NCI-H460 (cell line): ENCODE measurements at places on chromosomes 5 and 9. TPM values are rescaled to one million over a fixed set of nuclear protein-coding genes. Genes with fewer than 3 reads are reported as not detected.
A peak's percentile ranks its signal among the peaks of the same experiment; 100 is the strongest.

Gene DOLK
- total RNA-seq: 18.3 and 20.6 TPM in 2 replicates

Gene AGPAT2
- 24.5 and 27.8 TPM in 2 replicates for total RNA-seq

Gene NHP2
- 288 and 307 TPM in 2 replicates for total RNA-seq

Gene NDUFA8
- 46.6 and 64.2 TPM in 2 replicates for total RNA-seq

Gene SCGB3A2
- not detected in 2 replicates for total RNA-seq

Gene SLC34A3
- total RNA-seq: not detected in 2 replicates

Gene MARVELD2
- 8.8 and 9.3 TPM in 2 replicates for total RNA-seq

Gene REXO4
- 22.1 and 27.1 TPM in 2 replicates for total RNA-seq

Gene SLC25A2
- not detected in 2 replicates for total RNA-seq

Gene KIF24
- 2.4 and 2.5 TPM in 2 replicates for total RNA-seq

Gene ANKRD31
- total RNA-seq: 0.14 and 0.17 TPM in 2 replicates

Gene PCDHGA9
- total RNA-seq: 0.92 and 1.6 TPM in 2 replicates

Gene MYMK
- total RNA-seq: not detected in 2 replicates

Gene DNAJA1
- 51.1 and 63.2 TPM in 2 replicates for total RNA-seq

Gene TICAM2
- not detected in 2 replicates for total RNA-seq

GRCh38 chr5:116507051-116507537, 67.5 kb downstream of the SEMA6A start:
- no peak for DNase-seq

DNA sequence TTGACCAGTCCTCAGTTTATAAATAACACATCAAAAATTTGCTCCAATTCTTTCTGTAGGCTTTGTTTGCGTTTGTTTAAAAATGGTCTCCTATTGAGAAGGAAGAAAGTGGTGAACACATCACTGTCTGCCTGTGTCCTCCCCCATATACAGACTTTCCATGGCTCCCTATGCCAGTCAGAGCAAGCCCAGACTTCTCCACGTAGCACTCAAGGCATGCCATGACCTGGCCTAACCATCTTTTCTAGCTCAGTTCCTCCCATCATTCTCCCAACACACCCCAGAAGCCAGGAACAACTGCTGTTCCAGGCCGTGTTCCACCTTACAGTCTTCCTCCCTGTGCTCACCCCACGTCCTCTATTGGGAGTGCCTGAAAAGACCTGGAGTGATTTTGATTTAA, 129.6 kb upstream of the ZNF618 start:
- DNase-seq: no peak

DNA sequence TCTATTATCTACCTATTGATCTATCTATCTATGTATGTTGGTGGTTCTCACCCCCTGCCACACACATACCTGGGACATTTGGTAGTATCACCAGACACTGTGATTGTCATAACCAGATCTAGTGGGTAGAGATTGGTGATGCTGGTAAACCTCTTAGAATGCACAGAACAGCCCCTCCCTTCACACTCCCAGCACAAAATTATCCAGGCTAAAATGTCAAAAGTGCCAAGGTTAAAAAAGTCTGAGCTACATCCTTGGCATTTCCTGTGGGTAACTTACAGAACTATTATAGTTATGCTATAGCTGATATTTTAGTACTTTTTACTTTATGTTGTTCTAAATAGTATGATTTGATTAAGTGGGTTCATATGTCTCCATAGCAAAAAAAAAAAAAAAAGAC, 151.0 kb downstream of the FER start:
- no peak for DNase-seq

DNA sequence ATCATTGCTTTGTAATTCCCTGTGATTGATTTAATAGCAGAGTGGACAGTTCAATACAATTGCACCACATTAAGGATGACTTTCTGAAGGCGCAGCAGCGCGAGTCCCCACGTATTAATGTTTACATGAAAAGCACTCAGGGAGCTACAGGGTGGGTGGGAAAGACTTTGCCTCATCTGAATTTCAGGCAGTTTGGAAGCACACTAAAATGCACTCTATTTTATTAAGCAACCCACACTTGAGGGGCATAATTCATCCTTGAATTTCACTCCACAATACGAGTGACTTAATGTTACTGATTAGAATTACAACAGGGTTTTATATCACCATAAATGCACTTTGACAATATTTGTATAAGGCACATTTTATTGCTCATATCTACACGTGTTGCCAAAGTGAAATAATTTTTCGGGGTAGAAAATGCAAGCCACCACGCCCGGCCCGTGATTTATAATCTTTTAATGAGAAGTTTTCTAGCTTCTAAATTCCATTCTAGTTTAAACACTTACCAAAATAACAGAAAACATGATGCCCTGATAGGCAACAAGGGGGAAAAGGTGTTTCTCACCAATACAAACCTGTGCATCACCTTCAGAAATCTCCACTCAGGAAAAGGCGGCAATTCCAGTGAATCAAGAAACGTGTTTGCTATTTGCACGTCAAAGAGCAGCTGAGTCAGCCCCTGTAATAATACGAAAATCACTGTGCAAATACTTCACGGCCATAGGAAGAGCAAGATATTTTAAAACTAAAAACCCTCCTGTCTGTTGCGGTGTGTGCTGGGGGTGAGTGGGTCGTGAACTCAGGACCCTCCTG, 40.5 kb downstream of the IRX4 start:
- DNase-seq: no peak

GRCh38 chr5:167763772-167764171, 527.7 kb upstream of the WWC1 start:
- DNase-seq: no peak

DNA sequence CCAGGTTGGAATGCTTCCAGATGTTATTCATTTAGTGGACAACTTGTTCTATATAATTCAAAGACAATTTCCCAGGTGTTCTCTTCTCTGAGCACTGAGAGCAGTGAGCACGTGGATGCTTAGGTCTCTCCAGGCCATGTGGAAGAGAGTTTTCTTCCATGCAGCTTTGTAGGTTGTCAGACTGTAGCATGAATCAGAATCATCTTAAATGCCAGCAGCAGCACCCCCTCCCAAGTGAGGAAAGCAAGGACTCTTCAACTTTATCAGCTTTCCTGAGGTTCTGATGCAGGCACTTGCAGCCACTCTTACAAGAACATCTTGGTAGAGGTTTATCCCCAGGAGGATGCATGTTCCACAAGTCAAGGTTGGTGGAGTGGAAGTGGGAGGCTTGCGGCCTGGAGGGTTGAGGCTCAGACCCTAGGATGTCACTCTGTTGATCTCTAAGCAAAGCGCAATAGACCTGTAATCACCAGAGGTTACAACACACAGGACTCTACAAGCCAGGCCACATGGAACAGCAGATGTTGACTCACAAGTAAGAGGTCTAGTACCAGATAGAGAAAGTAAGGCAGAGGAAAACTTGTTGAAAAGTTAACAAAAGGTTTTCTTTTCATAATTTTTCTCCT, 47.7 kb downstream of the UGCG start:
- DNase-seq: no peak

GRCh38 chr5:59390074-59390659, 503.4 kb downstream of the PDE4D start:
- peak; percentile 23 for DNase-seq

DNA sequence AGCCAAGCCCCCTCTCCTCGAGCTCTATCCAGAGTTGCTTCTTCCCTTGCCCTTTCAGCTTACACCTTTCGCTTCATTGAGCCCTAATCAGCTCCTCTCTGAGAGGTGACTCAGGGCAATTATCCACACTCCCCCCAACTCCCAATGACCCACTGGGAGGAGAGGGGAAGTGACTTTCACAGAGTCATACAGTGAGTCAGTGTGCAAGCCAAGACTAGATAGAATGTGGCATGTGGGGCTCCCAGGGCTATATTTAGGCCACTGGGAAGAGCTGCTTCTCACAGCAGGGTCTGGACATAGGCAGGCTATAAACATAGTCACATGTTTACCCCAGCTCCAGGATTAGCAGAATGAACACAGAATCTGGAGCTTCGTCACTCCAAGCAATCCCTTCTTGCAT, 57.4 kb downstream of the NRG2 start:
- DNase-seq: peak; percentile 77

- no peak for DNase-seq
Observed at GRCh38 chr5:149750596-149750995, 20.5 kb downstream of the PPARGC1B start.

GRCh38 chr5:136032564-136032963, 3.8 kb downstream of the TGFBI start:
- no peak for DNase-seq

GRCh38 chr9:11874414-11874813, 818.8 kb upstream of the TYRP1 start:
- DNase-seq: no peak

DNA sequence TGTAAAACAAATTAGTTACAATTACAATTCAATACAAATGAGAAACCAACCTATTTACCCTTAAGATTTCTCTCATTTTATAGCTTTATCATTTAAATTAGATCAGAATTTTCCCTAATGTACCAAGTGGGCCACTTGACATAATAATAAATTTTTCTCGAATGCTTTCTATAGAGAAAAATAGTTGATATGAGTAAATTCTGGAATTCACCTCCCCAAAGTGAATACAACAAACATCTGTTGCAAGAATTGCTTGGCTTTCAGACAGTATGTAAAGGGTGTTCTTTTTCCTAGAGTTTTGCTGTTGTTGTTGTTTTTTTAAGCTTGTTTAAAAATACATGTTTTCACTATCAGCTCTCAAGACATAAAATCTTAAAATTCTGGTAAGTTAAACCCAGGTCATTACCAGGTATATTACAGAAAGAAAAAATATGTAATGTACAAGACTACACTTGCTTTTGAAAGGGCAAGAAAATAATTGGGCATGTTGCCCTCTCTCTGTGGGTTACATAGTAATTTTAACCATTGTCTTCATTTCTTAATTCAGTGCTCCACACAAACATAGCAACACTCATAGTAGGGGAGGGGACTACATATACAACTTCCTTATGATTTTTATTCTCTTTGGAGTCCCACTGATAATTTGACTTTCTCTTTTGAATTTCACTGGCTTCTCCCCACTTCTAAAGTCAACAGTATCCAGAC, 200.6 kb downstream of the ARL15 start:
- DNase-seq: no peak

- no peak for DNase-seq
Observed at GRCh38 chr9:3241290-3241689, 284.5 kb downstream of the RFX3 start.

- DNase-seq: no peak
Observed at GRCh38 chr9:116027096-116027495, 126.5 kb upstream of the PAPPA start.

DNA sequence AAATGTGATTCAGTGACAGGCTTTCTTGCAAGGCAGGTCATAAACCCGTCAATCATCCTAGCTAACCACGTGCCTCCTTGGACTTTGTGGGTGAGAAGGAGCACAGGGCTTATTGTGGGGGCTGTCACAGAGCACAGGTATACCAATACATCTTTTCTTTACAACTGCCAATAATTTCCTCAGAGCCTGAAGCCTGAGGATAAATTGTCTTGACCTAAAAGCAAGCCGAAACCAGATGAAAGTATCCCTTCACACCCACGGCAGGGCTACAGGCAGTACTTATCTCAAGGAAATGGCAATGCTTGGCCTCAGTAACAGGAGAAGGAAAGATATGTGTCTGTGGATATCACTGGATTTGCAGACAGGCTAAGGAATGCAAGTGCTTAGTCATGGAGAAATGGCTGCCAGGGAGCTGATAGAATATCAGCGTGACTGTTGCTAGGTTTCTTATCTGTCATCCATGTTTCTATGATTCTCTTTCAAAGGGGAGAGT, 90.3 kb upstream of the ZNF366 start:
- DNase-seq: peak; percentile 44

GRCh38 chr5:123808461-123809380, 296.7 kb downstream of the CSNK1G3 start:
- DNase-seq: no peak

GRCh38 chr5:137069358-137069757, 429.8 kb downstream of the SPOCK1 start:
- DNase-seq: no peak

GRCh38 chr5:27906481-27906880, 868.1 kb upstream of the CDH9 start:
- DNase-seq: no peak

DNA sequence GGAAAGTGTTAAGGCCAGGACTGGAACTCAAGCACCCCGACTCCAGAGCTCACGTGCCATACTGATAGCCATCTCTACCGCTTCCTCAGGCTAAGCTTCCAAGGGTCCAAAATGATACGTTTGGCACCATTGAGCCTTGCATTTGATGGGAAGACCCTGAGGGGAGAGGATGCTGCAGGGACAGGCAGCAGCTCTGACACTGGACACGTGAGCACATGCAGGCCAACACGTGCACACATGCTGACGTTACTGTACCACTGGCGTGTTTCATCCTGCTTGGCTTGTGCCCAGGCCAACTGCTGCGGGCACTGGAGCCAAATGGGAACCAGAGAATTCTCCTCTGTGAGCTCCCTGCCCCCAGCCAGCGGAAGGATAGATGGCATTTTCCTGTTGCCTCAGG, 5.2 kb downstream of the FAT2 start:
- DNase-seq: no peak

GRCh38 chr5:126519637-126520592, 75.1 kb downstream of the ALDH7A1 start:
- DNase-seq: no peak

- DNase-seq: no peak
Observed at GRCh38 chr5:116572350-116573278, 2.0 kb downstream of the SEMA6A start.
